IMR-90 (cell line): ENCODE measurements at places on chromosomes 13 and 19. TPM values are rescaled to one million over a fixed set of nuclear protein-coding genes. Genes with fewer than 3 reads are reported as not detected.

The FGF21 gene
- total RNA-seq = not detected in 2 replicates

The PODNL1 gene
- total RNA-seq = under 0.01 TPM in 2 replicates

GRCh38 chr19:7862413-7862951, 11.7 kb downstream of the PRR36 start:
- peak; percentile 34 for DNase-seq

DNA sequence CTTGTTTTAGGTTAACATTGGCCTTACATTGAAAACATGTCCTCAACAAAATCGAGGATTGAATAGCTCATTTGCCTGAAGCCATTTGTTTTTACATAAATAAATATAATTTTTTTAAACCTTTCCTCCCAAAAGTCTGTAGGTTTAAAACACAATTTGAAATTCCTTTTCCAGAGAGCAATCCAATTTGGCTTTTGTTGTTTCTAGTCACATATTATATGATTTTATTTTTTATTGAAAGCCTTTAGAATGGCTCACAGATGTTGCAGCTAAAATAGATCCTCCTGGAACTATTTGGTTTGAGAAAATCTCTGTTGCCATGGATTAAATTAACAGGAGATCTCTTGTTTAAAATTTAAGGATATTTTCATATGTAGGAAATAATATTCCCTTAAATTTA, 512.6 kb downstream of the KLF5 start:
- DNase-seq = no peak

- DNase-seq = no peak
Observed at GRCh38 chr13:25353344-25353743, 18.4 kb upstream of the ATP8A2 start.

DNA sequence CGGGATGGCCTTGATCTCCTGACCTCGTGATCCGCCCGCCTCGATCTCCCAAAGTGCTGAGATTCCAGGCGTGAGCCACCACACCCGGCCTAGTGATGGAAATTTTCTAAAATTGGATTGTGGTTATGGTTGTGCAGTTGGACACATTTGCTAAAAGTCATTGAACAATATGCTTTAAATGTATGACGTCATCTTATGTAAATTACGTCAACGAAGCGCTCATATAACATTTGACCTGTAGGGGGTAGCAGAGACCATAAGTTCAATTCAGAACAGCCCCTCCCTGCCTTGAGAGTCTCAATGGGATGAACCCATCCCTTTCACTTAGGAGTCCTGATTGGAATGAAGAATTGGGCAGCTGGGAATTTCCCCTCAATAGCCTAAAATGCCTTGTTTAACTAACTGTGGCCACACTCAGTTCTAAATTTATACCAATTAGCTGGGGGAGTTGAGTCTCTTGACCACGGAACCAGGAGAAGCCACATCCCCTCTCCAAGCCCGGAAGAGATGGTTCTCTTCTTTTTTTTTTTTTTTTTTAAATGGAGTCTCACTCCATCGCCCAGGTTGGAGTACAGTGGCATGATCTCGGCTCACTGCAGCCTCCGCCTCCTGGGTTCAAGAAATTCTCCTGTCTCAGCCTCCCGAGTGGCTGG, 15.2 kb upstream of the TLE6 start:
- DNase-seq = peak; percentile 89
